NCI-H1092 treated with DMSO at 0.1 percent for 48 hours (cell line): ENCODE measurements at places on chromosomes 1 and 21.
A peak's percentile ranks its signal among the peaks of the same experiment; 100 is the strongest.

DNA sequence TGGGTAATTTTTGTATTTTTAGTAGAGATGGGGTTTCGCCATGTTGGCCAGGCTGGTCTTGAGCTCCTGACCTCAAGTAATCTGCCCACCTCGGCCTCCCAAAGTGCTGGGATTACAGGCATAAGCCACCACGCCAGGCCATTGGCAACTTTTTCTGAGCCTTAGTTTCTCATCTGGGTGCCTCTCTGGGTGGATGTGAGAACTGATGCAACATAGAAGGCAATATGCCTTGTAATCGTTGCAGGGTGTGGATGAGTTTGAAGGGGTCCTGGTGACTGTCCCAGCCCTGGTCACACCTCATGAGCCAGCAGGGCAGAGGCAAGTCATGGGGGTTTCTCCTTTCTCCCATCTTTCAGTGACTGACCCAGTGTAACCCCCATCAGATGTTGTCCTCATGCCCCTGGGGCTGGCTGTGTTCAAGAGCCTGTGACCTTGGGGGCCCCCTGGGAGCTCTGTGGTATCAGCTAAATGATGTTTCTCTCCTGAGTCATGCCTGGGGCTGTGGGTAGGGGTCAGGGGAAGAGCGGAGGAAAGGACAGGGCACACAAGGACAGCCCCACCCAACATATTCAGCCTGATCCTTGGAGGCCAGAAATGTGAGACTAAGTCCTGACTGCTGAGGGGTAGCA is 3.6 kb downstream of the COL9A2 start:
- no peak for DNase-seq

DNA sequence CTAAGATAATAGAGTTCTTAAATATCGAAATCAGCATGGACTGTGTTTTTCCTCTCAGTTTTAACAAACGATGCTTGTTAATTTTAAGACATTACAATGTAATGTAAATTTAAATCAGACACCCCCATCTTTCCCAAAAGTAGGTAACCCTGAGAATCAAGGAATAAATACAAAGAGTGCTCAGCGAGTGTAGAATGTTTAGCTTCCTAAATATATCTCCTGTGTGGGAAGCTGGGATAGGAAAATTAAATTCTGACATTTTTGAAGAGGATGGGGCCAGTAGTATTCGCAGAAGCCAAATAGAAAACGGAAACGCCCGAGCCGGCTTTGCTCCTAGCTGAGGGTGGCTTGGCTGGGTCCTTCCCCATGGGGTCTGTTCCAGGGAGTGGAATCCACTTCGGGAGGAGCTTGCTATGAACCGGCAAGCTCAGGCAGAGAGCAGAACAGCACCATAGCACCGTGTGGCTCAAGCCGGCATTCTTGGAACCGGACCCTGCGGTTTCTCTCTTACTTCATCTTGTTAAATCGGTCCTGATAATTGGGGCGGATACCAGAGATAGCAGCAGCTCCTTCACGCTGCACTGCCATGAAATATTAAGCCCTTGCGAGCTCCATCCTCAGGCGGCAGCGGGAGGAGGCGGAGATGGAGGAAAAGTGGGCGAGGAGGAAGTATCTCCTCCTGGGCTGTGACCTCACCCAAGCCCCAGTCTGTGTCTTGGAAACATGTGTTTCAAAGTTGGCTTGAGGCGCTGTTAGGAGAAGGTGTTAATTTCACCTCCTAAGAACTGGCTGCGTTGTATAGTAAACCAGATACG is 24.9 kb downstream of the MAP3K7CL start:
- no peak for DNase-seq

GRCh38 chr1:169890761-169891538 is 2.7 kb downstream of the SCYL3 start:
- DNase-seq, result no peak

DNA sequence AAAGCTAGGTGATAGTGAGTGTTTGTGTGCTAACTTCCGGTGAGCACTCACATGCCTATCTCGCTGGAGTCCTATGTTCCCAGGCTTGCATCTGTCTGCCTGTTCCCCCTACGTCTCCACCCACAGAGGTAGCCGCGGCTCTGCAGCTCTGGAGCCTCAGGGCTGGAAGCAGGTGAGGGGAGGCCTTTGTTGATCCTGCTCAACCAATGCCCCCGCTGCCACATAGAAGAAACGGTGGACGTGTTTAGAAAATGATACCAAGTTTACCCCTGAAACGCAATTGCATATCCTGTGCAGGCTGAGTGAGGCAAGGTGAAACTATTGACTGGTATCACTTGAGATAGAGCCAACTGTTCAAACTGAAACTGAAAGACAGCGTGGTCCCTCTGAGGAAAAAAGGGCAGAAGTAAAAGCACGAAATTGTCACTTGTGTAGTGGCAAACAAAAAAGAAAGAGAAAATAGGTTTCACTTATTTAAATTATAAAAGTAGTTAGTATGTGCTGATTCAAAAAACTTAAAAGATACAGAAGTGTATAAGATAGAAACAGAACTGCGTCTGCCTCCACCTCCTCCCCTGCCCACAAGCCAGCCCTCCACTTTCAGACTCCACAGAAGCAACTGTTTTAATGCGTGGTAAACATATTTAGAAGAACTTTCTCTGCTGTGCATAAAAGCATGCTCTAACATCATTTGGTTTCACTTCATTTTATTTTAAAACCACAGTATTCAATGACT is 38.6 kb upstream of the ETS2 start:
- DNase-seq, result peak; percentile 21
